ENCODE measurements at places on chromosomes 2 and 18.

DNA sequence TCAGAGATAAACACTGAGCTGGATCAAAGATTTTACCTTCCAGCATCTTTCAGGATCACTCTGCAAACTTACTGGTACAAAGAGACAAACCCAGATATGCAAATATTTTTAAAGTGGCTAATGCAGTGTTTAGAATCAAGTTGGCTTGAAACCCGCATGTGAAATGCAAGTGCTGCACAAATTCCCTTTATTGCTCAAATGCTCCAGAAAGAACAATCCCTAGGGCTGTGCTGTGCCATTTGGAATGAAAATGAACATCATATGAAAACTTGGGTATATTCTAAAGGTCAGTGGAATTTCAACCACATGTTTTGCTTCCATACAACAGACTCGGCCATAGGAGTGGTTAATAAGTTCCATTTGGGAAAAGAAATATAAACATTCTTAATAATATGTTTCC, 139.1 kb downstream of the VWC2L start:
- no peak for DNase-seq

GRCh38 chr2:195352581-195352980, 304.4 kb upstream of the SLC39A10 start:
- no peak for DNase-seq

GRCh38 chr18:57029761-57030160, 117.1 kb upstream of the BOD1L2 start:
- DNase-seq = no peak

DNA sequence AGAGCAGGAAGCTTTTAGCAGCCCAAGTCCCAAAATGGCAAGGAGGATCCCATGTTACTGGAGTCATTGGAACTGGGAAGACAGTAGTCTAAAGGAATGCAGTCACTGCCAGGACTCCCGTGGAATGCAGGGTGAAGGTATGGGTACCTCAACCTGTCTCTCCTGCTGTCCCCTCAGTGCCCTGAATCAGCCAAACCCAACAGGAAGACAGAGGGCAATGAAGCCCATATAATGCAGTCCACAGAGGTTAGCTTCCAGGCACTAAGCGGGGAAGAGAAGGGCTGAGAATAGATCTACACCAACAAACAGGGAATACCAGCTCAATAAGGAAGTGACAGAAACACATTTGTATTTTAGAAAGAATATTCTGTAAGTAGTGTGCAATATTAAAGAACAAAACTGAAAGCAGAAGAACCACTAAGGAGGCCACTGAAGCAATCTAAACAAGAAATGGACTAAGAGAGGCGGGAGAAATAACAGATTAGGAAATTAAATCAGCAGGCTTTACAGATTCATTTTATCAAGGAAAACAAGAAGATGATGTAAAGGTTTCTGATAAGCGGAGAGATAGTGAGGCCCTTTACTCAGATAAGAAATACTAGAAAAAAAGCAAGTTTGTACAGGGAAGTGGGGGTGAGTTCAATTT, 8.3 kb downstream of the NEMP2 start:
- DNase-seq = no peak

- no peak for DNase-seq
These were observed 516.7 kb downstream of the LRRTM4 start for GRCh38 chr2:77005522-77005921.

GRCh38 chr18:13910501-13910900, 4.8 kb downstream of the MC2R start:
- DNase-seq = no peak

GRCh38 chr18:46421973-46422551, 235.0 kb downstream of the LOXHD1 start:
- no peak for DNase-seq

GRCh38 chr2:145687442-145688134, 1167.7 kb upstream of the ZEB2 start:
- DNase-seq = no peak

DNA sequence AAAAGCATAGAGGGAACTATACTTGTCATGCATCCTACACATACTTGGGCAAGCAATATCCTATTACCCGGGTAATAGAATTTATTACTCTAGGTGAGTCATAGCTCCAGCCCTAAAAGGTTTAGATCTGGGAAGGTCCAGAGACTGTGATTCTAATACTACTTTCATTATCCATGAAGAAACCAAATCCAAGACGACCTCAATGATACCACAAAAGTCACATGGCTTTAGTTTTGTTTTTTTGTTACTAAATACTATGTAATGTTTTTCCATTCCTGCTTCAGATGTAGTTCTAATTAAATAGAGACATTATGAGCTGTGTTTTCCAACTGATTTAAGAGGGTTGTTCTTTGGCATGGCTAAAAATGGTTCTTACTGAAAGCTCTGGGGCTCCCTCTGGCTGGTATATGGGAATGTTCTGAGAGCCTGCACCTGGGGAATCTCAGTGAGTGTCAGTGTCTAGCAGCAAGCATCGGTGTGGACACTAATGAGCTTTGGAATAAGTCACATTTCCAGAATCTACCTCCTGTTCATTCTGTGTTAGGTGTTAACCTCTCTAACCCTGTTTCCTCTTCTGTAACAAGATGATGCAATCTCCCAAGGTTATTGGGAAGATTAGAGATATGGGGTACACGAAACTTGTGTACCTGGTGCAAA, 20.5 kb upstream of the IL1RL2 start:
- no peak for DNase-seq

DNA sequence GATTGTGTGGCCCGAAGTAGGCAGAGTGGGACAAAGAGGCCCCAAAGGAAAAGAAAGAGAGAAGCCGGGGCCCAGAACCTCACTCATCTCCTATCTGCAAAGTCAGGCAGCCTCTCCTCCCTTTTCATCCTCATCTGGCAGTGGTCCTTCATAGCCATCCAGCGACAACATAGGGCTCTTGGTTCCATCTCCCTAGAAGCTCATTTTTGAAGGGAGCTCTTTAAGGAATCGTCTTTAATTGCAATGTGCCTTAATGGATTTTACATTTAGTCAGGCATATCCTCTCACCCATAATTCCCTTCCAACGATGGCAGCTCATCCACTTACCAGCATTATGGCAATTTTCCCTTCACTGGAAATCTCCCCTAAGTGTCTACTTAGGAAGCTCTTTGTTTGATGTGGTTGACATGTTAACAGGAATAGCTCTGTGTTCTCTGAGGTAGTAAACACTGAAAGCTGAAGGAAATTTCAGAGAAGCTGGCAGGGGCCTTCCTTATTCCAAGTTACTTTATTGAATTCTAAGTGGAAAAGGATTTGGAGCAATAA, 780.6 kb downstream of the TSN start:
- DNase-seq = no peak

GRCh38 chr2:184743096-184743495, 144.8 kb downstream of the ZNF804A start:
- DNase-seq = no peak
